Fibroblast of skin of right biceps (primary cell): ENCODE measurements at places on chromosomes 13 and 19.

- no peak for DNase-seq
Measured at GRCh38 chr13:46179491-46179908, 2.5 kb downstream of the LCP1 start.

DNA sequence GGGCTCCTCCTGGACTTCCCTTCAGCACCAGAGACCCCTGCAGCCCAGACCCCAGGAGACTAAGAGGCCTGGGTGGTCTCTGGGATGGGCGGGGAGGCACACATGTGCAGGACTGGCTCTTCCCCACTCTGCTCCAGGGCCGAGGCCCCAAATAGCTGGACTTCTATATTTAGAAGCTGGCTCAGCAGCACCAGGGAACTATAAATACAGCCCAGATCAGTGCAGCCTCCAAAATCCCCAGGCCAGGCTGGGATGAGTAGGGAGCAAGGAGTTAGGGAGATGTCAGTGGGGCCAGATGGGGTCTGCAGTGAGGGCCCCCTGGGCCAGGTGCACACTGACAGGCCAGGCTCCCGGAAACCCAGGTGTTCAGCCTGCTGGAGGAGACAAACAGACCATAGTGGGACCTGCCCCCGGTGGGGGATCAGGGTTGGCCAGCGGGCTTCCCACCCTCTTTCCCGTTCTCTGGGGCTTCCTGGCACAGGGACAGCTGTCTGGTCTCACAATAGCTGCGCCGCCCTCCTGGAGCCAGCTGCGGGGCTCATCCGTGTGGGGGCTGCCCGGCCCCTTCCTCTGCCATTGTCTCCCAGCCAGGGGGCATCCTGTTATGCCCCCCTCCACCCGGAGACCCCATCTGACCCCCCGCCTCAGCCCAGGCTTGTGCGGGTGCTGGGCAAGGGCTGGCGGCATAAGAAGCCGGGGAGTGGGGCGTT lies 5.5 kb upstream of the ADGRE5 start:
- peak; percentile 36 for DNase-seq

DNA sequence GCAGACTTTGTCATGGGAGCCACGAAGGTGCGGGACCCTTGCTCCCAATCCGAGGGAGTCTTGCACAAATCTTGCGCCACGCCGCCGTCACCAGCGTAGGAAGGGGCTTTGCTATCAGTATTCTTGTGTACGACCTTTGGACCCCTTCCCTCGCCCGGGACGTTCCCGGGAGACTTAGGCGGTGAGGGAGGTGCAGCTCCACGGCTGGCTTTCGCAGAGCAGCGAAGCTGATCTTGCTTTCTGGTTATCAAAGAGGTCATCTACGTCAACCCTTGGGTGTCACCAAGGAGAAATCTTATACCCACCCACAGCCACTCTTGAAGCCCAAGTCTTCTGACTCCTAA lies 583 bp downstream of the TECR start:
- DNase-seq: no peak

DNA sequence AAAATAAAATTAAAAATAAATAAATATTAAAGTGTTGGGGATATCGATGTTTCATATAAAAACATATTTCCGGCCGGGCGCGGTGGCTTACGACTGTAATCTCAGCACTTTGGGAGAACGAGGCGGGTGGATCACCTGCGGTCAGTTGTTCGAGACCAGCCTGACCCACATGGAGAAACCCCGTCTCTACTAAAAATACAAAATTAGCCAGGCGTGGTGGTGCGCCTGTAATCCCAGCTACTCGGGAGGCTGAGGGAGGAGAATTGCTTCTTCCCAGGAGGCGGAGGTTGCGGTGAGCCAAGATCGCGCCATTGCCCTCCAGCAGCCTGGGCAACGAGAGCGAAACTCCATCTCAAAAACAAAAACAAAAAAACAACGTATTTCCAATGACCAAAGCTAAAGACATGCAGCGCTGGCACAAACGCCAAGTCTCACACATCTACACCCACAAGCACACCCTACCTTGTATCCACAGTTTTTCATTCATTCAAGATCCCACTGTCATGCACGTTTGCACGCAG lies 907 bp downstream of the ZNF569 start:
- no peak for DNase-seq

DNA sequence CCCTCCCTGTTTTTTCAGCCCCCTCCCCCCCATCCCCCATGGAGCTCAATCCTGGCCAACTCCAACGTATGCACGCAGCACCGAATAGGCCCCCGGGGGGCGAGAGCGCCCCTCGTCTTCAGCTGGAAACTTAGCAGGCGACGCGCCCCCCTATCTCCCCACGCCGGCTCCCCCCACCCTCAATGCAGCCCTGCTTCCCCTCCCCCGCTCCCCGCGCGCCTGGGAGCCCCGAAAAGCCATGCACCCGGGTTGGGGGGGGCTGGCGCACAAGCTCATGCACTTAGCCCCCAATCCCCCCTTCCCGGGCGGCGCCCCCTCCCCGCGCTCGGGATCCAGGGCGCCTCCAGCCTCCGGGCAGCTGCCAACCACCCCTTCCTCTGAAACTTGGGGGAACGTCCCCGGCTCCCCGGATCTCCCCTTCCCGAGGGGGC lies 508 bp downstream of the ZBTB7A start:
- DNase-seq: no peak

DNA sequence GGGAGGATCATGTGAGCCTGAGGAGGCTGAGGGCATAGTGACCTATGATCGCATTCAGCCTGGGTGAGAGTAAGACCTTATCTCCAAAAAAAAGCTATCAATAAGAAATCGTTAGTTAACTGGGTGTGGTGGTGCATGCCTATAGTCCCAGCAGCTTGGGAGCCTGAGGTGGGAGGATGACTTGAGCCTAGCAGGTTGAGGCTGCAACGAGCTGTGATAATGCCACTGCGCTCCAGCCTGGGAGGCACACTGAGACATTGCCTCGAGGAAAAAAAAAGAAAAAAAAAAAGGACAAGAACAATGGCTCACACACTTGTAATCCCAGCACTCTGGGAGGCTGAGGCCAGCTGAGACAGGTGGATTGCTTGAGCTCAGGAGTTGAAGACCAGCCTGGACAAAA lies 16.2 kb downstream of the PSPC1 start:
- no peak for DNase-seq

- DNase-seq: no peak
Measured at GRCh38 chr19:52206481-52206880, 16.6 kb downstream of the PPP2R1A start.

- no peak for DNase-seq
Measured at GRCh38 chr19:38211766-38212165, 12.3 kb downstream of the DPF1 start.

GRCh38 chr19:12126707-12127106 lies 13.4 kb downstream of the ZNF20 start:
- DNase-seq: no peak

- no peak for DNase-seq
Measured at GRCh38 chr13:99426426-99426825, 74.8 kb upstream of the TM9SF2 start.

DNA sequence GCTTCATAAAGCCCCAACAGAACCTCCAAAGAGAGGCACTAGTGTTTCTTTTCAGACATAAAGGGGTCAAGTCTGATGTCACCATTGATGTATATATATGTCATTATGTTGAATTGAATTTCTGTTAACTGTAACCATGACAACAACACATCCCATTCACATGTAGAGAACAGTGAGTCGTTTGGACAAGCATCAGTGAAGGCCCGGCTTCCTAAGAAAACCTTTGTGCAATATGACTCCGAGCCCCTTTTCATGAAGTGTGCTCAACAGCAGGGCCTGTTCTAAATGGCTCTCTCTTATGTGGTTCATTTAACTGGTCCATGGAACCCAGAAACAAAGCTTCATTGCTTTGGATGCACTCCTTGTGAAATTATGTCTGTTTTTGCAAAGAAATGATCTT lies 67.2 kb upstream of the UBL3 start:
- peak; percentile 30 for DNase-seq
